ENCODE measurements at places on chromosomes 16 and 17.

DNA sequence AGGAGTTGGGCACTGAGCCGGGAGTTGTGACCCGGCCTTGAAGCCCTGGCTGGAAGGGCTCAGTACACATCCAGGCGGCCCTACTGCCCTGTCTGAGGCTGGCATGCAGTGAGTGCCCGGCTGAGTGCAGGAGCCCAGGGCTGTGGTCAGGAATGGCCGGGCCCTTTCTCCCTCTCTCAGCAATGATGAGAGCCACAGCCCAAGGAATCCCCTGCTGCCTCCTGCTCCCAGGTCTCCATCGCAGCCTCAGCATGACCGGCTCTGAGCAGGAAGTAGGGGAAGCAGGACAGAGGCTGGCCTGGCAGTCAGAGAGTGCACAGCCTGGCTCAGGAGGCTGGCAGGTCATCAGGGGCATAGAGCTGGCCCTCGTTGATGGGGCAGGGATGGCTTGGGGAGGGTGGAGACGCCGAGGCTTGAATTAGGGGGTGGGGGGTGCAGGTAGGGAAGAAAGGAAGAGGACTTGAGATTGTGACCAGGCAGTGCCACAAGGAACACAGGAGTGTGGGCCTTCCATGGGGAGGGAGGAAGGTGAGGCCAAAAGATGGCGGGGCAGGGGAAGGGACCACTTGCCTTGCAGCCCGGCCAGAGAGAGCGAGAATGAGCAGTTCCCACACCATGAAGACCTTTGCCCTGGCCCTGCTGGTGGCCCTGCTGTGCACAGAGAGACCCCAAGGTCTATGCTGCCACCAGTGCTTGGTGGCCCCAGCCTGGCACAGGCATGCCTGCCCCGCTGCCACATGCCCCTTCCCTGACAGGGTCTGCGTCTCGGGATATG is 32.1 kb upstream of the KRT17 start:
- DNase-seq: no peak

DNA sequence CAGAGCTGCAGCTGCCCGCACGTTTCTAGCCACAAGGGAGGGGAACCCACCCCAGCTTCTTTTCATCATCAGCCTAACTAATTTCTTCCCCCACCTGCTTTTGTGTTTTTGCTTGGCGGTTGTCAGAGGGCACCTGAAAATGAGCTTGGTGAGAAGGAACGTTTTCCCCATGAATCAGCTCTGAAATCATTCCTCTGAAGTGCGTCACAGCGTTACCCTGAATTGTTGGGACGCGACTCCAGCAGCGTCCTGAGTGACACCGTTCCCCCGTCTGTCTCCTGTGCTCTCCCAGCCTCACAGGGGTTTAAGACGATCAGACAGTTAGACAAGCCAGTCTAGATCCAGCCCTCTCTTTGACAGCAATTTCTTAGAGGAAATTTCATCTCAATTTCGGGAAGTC is 722.9 kb upstream of the EEF2KMT start:
- DNase-seq: no peak

DNA sequence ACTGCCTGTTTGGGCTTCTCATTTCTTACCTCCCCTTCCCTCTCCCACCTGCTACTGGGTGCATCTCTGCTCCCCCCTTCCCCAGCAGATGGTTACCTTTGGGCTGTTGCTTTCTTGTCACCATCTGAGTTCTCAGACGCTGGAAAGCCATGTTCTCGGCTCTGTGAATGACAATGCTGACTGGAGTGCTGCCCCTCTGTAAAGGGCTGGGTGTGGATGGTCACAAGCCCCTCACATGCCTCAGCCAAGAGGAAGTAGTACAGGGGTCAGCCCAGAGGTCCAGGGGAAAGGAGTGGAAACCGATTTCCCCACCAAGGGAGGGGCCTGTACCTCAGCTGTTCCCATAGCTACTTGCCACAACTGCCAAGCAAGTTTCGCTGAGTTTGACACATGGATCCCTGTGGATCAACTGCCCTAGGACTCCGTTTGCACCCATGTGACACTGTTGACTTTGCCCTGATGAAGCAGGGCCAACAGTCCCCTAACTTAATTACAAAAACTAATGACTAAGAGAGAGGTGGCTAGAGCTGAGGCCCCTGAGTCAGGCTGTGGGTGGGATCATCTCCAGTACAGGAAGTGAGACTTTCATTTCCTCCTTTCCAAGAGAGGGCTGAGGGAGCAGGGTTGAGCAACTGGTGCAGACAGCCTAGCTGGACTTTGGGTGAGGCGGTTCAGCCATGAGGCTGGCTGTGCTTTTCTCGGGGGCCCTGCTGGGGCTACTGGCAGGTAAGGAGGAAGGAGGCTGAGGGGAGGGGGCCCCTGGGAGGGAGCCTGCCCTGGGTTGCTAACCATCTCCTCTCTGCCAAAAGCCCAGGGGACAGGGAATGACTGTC is at the start of gene CD68:
Gene CD68 (plus strand): TSS at position 638 of the 833 bp plus-strand sequence. CDS start 40 bp downstream, at position 678.
- DNase-seq: no peak

GRCh38 chr16:851209-851810 is 50.8 kb upstream of the GNG13 start:
- DNase-seq: no peak

DNA sequence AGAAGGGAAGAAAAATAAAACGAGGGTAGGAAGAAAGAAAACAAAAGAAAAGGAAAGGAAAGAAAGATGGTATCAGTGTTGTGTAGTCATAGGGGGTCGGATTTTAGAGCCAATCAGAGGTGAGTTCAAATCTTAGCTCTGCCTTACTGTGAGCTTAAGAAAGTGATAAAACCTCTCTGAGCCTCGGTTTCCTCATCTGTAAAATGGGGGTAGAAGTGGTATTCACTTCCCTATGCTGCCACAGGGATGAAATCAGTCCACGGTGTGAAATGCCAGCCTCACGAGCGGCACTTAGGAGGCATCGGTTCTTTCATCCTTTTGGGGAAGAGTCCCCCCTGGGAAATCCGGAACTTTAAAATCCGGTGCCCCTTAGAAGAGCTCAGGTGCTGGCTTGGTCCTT is 6.1 kb downstream of the KCNG4 start:
- DNase-seq: no peak

GRCh38 chr16:49832177-49832576 is 23.7 kb downstream of the ZNF423 start:
- DNase-seq: no peak

DNA sequence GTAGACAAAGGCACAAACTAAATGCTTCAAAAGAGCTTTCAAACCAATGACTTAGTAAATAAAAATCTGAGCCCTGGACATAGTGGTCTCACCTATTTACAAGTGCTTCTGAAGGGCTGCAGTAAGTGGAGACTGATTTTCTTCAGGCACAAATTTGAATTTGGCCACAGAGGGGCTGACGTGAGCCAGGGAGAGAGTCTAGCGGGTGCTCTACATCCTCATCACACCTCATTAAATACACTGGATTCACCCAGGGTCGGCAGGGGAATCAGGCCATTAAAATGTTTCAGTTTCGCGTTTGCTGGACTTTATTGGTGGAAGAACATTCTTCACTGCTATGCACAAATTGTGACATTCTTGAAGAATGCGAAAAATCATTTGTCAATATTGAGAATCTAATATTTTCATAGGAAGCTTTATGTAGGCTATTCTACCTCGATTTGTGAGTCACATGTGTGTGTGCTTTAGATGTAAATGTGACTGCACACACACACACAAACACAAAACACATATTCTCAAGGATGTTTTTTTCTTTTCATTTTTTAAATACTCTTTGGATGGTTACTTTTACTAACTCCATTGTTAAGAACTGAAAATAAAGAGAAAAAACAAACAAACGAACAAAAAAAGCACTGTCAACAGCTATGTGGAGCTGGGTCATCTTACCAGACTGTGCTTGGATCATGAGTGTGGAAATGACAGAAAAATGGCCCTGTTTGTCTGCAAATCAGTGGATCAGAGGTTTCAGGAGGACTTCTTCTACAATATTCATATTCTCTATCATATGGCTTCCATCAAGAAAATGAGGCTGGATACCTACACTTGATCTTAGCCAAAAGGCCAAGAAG is 58.9 kb downstream of the CDH11 start:
- DNase-seq: no peak

GRCh38 chr17:48027322-48027981 is 10.1 kb downstream of the COPZ2 start:
- no peak for DNase-seq

DNA sequence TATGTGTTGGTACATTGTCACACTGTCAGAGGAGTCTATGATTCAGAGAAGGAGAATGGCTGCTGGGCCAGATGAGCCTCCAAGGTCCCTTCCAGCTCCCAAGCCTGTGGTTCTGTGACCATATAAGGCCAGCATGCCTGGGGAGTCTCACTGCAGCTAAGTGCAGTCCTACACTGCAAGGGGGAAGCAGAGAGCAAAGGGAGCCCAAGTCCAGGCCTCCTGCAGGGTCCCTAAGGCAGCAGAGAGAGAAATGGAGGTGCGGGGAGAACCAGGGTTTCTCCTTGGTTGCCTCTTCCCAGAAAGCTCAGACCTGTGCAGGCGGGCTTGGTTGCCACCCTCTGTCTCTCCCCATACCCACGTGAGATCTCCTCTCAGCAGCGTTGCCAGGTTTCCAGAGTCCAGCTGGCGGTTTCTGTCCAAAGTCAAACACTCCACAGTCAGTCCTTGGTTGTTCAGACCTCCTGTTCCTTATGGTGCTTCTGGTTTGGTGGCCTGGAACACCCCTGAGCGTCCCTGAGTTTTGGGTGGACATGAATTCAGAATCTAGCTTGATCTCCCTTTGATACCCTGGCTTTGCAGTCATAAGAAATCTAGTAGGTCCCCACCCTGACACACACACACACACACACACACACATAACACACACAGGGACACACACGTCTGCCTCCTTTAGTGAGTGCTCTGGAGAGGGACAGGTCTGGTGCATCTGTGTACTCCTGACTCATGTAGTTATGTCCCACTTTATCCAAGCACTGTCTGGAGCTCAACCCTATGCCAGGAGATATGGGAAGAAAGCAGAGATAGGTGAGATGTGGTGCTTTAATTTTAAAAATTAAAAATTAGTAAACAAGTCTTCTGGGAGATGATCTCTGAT is 78.8 kb downstream of the GNAO1 start:
- no peak for DNase-seq

DNA sequence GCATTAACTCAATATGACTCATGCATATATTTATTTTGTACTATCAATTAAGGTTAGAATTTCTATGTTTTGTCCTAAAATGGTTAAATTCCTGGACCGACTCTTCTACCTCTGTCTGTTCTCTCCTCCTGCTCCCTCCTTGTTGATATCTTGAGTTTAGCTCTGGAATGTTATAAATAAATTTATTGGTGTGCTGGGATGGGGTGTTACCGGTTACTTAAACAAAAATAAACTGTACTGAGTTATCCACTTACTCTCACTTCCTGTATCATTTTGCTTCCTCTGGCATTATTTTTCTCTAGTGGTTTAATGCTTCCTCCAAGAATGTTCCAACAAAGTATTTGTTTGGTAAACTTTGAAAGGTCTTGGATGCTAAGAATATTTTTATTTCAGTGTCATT is 120.1 kb downstream of the ABCA8 start:
- DNase-seq: no peak

GRCh38 chr16:30474684-30475083 is 2.1 kb downstream of the ITGAL start:
- DNase-seq: no peak

GRCh38 chr17:8186446-8186786 is 3.6 kb downstream of the BORCS6 start:
- no peak for DNase-seq

DNA sequence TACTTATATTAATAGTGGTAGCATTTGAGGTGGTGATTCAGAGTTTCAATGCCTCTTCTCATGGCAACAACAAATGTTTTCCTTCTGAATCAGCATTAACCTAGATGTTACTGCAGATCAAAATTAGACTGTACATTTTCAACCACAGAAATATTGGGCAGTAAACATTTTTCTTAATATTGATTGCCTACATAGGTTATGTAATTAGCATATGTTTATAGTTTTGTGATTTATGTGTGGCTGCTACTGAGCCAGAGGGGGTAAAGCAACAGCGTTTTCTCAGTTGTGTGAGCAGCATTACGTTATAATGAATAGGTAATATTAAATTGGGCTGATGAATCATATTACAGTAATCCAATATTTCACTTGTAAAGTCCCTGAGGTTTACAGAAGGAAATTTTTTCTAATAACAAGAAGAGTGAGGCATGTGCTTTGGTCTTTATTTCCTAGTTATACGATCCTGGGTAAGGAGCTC is 18.8 kb upstream of the BMERB1 start:
- no peak for DNase-seq

GRCh38 chr16:78705694-78706093 is 606.2 kb downstream of the WWOX start:
- no peak for DNase-seq

DNA sequence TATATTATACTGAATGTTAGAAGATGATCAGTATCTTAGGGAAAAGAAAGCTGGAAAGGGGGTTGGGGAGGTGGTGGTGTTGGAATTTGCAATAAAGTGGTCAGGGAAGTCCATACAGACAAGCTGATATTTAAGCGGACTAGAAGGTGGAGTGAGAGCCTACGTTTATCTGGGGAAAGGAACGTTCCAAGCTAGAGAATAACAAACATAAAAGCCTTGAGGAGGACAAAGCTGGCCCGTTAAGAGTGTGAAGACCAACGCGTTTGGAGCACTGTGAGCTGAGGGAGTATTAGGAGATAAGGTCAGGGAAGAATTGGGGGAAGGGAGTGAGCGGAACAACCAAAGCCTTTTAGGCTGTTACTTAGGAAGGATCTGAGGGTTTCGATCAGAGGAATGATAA is 1.4 kb downstream of the DDX42 start:
- no peak for DNase-seq

- DNase-seq: no peak
Observed at GRCh38 chr16:84854759-84855158, 35.0 kb downstream of the CRISPLD2 start.

GRCh38 chr17:32323811-32324491 is 18.0 kb downstream of the C17orf75 start:
- no peak for DNase-seq

- no peak for DNase-seq
Observed at GRCh38 chr17:36859706-36860105, 77.6 kb upstream of the LHX1 start.

DNA sequence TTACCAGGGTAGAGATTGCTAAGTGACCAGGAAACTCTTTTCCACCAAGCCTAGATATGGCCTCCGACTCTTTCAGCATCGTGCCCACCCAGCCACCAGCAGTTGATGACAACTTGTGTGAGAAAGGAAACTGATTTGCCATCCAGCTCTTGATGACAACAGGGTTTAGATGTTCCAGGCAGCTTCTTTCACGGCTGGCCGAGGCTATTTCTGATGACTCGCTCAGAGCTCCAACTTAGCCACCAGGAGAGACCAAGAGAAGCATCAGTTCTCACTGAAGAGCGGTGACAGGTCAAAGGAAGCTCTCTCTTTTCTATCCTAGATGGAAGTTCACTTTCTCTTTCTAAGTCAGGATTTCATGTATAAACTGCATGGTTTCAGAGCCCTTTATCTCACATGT is 61.2 kb downstream of the MPHOSPH6 start:
- DNase-seq: no peak

All from NCI-H2107 (cell line).